ENCODE measurements at places on chromosomes 2 and 18. TPM values are rescaled to one million over a fixed set of nuclear protein-coding genes. Genes with fewer than 3 reads are reported as not detected.

Gene TACR1
- total RNA-seq, result 1.4 TPM

DNA sequence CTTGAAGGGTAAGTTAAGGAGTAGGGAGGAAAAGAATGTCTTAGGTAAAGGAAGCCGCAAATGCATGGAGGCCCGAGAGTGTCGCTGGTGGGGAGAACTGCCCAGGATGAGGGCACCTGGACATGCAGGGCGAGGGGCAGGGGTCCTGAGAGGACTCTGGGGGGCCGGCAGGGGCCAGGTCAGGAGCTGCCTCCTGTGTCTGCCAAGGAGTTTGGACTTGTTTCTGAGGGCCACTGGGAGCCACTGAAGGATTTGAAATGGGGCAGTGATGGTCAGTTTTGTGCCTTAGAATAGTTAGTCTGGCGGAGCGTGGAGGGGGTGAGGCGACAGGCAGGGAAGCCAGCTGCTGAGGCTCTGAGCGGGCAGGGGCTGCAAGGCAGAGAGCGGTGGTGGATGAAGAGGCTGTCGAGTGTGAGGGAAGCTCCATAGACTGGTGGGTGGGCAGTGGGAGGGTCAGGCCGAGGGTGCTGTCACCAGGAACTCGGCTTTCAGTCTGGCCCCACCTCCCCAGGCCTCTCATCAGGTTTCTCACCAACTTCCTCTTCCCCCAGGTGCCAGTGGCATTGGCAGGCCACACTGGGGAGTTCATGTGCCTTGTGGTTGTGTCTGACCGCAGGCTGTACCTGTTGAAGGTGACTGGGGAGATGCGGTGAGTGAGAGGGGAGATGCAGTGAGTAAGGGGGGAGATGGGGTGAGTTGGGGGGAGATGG, 14.7 kb upstream of the SLC4A3 start:
- DNase-seq, result no peak

DNA sequence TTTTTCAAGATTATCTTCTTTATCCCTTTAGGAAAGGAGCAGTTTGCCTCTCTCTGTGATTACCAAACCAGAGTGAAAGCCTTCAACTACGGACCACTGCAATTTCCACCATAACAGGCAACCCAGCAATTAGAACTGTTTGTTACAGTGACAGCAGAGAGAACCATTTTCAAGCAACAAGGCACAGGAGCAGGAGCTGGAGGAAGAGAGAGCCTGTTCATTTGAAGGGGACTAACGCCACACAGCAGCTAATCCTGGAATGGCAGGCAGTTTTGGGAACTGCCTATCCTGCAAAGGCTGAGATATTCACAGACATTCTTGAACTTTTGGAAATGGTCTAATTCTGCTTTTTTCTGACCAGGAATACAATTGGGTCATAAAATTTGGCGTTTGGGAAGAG, 1541.9 kb upstream of the PIK3C3 start:
- DNase-seq, result no peak

GRCh38 chr2:196066291-196067087, 2.1 kb downstream of the DNAH7 start:
- DNase-seq, result no peak

GRCh38 chr18:43744960-43745745, 467.9 kb upstream of the SYT4 start:
- no peak for DNase-seq

Gene SERPINB12
- total RNA-seq, result not detected

All from upper lobe of right lung (tissue), 1 donor.